Stimulated activated CD8-positive, alpha-beta memory T cell treated with anti-CD3 and anti-CD28 coated beads, Interleukin-7, amount 100 ng/mL, for 1 hour (primary cell): ENCODE measurements at places on chromosomes 3 and 15.
A peak's percentile ranks its signal among the peaks of the same experiment; 100 is the strongest.

GRCh38 chr3:158369279-158369678 is 201.7 kb upstream of the MLF1 start:
- DNase-seq, result no peak

- DNase-seq, result no peak
These were observed 67.0 kb downstream of the MGLL start for GRCh38 chr3:127755305-127755681.

DNA sequence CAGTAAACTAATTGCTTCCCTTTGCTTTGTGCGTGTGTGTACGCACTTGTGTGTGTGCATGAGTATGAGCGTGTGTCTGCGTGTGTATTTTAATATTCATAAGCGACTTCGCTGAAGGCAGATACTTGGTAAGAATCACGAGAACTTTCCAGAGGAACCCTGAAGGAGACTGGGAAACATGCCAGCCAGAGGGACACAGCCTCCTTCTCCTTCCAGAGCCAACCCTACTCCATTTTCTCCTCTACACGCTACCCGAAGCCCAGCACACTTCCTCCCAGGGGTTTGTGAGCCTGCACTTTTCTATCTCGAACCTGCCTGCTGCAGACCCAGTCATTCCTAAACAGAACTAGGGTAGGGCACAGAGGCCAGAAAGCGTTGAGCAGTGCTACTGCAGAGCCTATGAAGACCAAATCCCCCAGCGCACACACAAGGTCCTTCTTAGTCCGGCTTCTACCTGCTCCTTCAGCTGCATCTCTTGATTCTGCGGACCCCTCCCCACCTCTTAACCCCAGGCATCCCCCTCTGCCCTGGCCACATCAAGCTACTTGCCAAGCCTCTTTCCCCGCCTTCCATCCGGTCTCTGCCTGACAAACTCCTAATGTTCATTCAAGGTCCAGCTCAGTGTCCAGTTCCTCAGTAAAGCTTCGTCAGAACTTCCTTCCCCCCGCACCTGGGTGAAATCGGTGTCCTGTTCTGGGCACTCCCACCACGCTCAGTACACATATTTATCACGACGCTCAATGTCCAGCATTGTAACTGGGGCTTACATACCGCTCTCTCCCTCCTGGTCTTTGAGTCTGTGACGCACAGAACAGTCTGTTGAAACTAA is 191.8 kb downstream of the FAM43A start:
- DNase-seq, result no peak

- no peak for DNase-seq
These were observed at the start of gene RTP2 for GRCh38 chr3:187702507-187703033. Gene RTP2, minus strand, starts transcription at chr3:187702557. Its CDS starts 429 bp downstream, at chr3:187702128.

DNA sequence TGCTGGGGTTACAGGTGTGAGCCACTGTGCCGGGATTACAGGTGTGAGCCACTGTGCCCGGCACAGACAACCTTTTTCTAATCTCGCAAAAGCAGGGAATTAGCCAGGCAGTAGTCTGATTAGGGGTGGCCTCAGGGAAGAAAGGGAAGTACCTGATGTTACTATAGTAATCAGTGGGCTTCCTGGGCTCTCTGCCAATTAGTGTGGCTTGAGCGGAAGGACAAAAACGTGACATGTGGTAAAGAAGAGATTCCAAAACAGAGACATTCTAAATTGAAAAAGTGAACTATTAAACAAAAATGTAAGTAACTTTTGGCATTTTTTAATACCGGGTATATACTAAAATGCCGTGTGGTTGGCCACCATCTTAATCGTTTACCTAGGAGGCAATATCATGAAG is 48.1 kb downstream of the CFAP20DC start:
- DNase-seq, result no peak

DNA sequence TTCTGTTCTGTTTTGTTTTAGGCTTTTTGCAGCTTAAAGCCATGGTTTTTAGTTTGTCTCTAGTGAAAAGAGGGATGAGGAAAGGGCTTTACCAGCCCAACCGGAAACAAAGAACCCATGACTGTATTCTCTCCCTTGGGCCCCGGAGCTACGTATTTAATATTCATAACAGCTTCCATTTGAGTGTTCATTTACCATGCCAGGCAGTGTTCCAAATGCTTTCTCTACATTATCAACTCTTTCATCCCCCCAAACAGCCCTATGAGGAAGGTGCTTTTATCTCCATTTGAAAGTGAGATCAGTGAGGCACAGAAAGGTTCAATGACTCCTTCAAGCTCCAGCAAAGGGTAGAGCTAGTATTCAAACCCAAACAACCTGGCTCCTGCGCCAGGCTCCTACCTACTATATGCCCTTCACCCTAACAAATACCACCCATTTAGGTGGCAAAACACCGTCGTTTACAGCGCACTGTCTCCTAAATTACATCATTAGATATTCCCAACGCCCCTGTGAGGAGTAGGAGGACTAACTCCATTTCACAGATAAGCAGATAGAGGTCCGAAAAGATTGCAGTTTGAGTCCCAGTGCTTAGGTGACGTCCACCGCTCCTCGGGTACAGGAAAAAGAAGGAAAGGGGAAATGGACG is 27.9 kb downstream of the GTPBP8 start:
- DNase-seq, result no peak

GRCh38 chr3:137171834-137172603 is 214.2 kb downstream of the IL20RB start:
- no peak for DNase-seq

- no peak for DNase-seq
These were observed 4.7 kb downstream of the CDAN1 start for GRCh38 chr15:42732095-42732827.

- no peak for DNase-seq
These were observed 37.7 kb downstream of the ZDHHC23 start for GRCh38 chr3:113985541-113985940.

DNA sequence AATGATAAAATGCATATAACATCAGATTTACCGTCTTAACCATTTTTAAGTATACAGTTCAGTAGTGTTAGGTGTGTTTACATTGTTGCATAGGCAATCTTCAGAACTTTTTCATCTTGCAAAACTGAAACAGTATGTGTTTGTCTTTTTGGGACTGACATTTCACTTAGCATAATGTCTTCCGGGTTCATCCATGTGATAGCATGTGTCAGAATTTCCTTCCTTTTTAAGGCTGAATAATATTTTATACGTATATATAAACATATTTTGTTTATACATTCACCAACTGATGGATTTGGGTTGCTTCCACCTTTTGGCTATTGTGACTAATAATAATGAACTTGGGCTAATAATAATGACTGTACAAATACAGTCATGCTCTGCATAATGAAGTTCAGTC is 3.0 kb downstream of the PARP15 start:
- DNase-seq, result no peak

GRCh38 chr15:75452865-75453702 is 1.6 kb upstream of the SIN3A start:
- peak; percentile 29 for DNase-seq

- DNase-seq, result no peak
These were observed 319.6 kb downstream of the ZBTB20 start for GRCh38 chr3:114827495-114827894.

GRCh38 chr3:140341817-140342403 is 336.0 kb upstream of the TRIM42 start:
- no peak for DNase-seq

- DNase-seq, result no peak
These were observed 85.8 kb downstream of the GREM1 start for GRCh38 chr15:32803631-32804030.

DNA sequence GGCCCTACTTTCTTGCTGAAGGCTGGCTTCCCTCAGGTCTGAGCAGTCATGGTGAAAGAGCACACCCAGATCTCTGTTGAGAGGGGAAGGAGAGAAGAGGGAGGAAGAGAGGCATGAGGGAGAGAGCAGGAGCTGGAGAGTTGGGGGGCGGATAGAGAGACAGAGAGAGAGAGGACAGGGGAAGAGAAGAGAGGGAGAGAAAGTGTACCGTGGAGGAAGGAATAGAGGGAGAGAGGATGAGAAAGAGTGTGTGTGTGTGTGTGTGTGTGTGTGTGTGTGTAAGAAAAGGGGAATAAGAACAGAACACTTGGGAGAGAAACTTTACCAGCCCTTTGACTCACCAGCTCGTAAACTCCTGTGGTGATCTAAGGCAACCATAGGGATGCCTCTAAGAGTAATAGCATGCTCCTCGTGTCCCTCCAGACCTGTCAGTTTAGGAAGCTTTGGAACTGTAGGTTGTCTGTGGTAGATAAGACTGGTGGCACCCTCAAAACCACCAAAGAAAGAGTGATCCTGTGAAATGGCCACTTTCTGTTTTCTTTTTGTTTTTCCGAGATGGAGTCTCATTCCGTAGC is 18.2 kb downstream of the ZNF592 start:
- DNase-seq, result no peak

DNA sequence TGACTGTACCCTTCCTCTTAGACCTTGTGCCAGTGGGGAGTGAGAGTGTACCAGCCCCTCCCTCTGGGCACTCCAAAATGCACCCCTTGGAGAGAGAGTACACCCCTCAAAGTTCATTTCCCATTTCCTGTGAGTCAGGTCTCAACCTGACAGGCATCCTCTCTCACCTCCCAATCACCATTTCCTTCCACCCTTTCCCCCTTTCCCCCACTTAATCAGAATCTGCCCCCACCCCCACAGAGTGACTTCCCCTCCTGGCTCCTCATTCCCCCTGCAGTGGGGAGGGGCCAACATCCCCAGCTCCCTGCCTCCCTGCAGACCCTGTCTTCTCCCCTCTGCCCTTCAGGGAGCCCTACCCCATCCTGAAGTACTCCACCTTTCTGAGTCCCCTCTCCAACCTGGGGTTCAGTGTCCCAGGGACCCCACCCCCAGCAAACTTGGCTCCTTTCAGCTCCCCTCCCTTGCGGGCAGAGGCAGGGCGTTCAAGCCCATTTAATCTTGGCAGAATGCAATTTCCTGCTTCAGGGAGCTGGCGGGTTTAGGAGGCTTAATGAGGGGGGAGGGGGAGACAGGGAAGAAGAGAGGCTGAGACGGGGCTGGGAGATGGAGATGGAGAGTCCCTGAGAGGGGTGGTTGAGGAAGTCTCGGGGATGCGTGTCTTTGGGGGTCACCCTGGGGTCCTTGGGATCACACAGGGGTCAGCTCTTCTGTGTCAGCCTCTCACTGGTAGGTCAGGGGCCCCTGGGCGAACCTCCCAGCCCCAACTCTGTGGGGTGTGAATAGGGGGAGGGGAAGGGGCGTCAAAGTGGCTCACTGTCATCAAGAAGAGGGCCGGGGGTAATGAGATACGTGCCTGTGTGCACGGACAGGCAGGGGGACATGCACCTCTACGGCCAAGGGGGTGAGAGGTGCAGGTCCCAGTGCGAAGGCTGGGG is 16.6 kb upstream of the SEMA3F start:
- DNase-seq, result no peak

DNA sequence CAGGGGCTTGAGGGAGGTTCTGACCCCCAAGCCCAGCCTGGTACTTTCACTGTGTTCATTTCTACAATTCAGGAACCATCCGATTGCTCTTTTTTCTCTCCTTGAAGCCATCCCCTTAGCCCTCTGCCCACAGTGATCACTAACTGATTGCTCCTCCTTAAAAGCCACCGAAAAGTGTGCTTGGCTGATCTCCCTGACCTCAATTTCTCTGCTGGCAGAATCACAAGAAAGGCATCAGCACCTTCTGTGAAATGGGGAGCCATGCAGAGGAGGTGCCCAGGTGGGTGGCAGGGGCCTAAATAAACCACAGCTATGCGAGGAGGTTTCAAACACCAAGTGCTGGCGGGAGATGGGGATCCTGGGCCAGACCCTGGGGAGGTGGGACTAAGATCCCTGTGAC is 56.2 kb downstream of the SRGAP3 start:
- no peak for DNase-seq

DNA sequence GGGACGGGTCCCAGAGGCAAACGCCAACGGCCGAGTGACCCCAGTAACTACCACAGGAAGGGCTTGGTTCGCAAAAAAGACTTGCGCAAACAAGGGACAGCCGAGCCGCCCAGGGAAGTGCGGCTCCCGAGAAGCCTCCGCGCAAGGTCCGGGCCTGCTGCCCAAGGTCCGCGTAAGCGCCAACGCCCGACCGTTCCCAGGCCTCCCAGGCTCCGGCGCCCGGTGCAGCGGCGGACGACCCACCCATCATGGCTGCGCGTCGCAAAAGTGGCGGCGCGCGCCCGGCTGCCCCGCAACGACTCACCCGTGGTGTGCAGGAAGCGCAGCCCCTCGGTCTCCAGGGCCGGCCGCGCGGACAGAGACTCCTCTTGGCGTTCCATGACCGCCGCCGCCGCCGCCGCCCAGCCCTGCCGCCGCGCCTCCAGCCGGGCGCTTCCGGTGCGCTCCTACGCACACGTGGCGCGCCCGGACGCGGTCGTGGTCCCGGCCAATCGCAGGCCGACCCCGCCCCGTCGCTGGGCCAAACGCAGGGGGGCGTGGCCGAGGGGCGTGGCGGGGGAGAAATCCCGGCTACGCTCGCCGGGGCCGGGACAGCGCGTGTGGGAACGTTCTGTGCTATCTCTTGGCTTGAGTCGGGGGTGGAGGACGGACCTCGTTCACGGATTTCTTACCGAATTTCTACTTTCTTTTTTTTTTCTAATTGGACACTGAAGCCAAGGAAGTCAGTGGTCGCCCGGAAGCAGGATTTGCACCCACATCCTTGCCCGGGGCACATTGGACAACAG is at the start of gene SELENOS:
TSS of gene SELENOS (minus strand) at position 448 of the 785 bp plus-strand sequence. CDS start at position 380, 68 bp downstream.
- peak; percentile 77 for DNase-seq

DNA sequence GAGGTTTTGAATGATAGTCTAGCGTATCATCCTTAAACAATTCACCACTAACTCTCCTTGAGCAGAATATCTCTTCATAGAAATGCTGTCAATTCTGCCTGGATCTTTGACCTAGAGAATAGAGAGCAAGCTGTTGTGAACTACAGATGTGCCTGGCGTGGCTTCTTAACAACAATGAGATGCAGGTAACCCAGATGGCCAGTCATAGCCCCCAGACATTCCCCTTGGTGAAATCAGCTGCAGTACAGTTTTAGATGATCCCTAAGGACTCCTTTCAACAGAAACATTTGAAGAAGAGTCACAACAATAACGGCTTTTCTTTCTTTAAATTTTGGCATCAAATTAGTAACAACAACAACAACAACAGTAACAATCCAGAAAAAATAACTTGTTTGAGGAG is 1041.3 kb downstream of the ROBO1 start:
- no peak for DNase-seq

GRCh38 chr3:141280690-141281089 is 49.1 kb downstream of the PXYLP1 start:
- no peak for DNase-seq

DNA sequence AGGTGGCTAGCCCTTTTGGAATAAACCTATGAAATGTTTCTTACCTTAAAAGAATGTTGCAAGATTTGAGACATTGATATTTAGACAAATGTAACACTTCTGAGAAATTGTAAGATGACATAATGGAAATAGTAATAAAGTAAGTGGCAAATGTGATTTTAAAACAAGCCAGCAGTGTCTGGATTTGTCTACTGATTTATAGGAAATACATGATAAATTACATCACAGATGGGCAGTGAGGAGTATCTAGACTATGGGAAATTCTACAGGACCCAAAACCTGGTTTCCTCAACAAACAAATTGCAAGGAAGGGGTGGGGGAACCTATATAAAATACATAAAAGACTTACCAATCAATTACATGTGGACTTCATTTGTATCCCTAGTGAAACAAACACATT is 37.1 kb downstream of the NANOGP8 start:
- DNase-seq, result no peak

- no peak for DNase-seq
These were observed 21.0 kb upstream of the CCDC174 start for GRCh38 chr3:14630404-14631100.
